Stimulated activated CD8-positive, alpha-beta memory T cell treated with anti-CD3 and anti-CD28 coated beads, Interleukin-7, amount 100 ng/mL, for 1 hour (primary cell): ENCODE measurements at places on chromosomes 7 and 10.
A peak's percentile ranks its signal among the peaks of the same experiment; 100 is the strongest.

- DNase-seq: no peak
Measured at GRCh38 chr10:133161486-133162109, 1.6 kb downstream of the KNDC1 start.

DNA sequence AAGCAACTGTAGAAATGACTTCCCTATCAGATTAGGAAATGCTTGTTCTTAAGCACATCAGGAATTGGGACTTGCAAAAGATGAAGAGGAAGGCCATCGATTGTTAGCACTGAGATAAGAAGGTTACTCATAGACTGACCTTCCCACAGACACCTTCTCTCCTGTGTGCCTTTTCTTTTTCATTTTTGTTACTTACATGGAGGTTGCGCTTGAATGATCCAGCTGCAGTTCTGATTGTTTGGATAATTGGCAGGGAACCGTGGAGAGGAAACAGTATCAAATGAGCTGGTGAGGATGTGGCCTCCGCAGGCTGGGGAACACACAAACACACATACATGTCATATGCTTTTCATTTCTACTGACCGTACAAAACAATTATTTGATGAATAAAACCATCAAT, 134.9 kb upstream of the RSU1 start:
- DNase-seq: no peak

DNA sequence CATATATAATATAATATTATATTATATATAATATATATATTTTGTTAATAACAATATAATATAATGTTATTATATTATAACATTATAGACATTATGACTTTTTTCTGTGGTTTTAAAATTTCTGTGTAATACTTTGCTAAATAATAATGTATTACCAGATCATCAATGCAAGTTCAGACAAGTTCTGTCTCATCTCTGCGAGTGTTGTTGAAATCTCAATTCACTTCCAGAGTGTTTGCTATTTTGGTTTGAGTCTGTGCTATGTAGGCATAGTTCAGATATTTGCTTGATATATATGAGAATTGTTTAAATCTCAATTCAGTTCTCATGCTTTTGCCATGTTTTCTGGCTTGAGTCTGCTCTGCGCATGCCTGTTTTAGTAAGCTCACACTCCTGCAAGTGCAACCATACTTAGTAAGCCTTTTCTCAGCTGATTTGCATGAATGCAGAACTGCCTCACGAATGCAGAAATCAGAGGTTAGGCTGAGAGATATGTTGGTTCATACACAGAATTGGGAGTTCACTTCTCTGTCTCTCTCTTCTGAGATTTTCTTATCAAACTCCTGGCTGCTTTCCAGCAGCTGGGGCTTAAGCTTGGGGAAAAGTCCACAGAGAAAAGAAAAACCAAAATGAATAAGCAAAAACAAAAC, 830.2 kb upstream of the SORCS1 start:
- DNase-seq: no peak

DNA sequence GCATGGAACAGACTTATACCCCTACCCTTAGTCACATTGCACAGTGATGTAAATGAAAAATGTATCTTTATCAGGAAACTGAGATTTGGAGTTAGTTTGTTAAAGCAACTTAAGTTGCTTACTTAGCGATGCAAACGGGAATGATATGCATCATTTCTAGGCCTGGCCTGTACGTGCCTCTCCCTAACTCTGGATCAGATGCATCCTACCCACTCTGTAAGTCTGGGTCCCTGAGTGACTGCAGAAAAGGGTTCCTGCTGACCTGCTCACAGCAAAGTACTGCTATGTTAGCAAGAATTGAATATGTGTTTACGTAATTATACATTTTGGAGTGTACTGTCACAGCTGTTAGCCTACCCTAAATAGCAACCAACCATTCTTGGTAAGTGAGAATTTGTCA, 30.7 kb upstream of the PRTFDC1 start:
- no peak for DNase-seq

GRCh38 chr7:91055219-91055618, 209.0 kb upstream of the FZD1 start:
- DNase-seq: no peak

GRCh38 chr7:131638641-131639430, 82.4 kb upstream of the PODXL start:
- no peak for DNase-seq

DNA sequence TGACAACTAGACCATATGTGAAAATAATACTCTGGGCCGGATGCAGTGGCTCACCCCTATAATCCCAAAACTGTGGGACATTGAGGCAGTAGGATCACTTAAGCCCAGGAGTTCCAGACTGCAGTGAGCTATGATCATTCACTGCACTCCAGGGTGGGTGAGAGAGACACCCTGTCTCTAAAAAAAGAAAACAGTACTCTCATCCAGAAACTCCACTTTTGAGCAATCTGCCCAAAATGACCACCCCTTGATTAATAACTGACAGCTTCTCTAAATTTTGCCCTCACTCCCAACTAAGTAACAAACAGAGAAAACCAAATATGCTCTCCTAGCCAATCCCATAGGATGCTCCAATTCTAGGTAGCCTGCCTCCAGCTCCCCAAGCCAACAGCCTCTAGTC, 62.5 kb upstream of the AKR1E2 start:
- no peak for DNase-seq

DNA sequence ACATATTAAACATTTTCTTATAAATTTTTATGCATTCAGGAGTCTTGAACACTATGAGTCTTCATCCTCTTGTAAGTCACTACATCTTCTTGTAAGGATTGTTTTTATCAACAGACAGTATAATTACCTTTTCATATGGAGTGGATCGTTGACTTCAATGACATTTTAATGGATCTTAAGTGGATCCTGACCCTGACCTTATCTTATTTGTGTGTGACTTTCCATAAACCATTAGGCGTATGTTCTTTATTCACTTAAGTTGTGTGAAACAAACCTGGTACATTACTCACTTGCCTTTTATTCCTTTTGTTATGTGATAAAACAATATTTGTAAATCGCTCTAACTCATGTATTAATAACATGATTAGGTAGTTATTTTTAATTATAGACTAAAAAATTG, 18.5 kb upstream of the SEMA3C start:
- DNase-seq: no peak

DNA sequence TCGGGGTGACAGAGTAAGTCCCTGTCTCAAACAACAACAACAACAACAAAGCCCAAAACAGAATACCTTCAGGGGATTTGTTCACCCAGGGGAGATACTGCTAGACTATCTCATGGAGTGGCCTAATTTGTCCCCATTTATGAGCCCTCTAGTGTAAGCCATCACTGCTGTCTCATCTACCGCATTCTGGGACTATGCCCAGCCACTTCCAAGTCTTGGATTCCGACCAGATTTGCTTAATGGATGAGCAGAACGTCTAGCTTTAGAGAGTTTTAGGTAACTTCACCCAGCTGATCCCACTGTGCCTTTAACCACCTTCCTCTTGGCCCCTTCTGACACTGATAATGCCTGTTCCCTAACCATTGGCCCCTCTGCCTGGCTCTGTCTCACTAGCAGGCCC, 47.1 kb downstream of the PAPSS2 start:
- no peak for DNase-seq

GRCh38 chr7:71251706-71252105, 119.8 kb downstream of the GALNT17 start:
- DNase-seq: no peak

GRCh38 chr10:8596929-8597472, 542.5 kb downstream of the GATA3 start:
- no peak for DNase-seq

DNA sequence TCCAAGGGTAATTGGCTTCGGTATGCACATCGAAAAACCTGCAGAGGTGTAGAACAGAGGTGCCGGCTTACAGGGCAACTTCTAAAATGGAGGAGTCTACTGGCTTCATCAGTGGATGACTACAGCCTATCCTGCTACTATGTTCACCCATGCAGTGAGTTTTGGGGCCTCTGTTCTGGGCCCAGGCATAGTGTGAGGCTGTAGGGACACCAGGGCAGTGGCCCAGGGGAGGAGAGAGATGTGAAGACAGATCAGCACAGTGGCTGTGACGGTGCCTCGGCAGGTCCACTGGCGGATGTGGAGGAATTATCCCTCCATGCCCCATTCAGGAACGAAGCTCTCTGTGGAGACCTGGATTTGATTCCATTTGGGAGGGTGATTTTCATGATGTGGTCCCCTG, 235.3 kb upstream of the MKI67 start:
- no peak for DNase-seq

DNA sequence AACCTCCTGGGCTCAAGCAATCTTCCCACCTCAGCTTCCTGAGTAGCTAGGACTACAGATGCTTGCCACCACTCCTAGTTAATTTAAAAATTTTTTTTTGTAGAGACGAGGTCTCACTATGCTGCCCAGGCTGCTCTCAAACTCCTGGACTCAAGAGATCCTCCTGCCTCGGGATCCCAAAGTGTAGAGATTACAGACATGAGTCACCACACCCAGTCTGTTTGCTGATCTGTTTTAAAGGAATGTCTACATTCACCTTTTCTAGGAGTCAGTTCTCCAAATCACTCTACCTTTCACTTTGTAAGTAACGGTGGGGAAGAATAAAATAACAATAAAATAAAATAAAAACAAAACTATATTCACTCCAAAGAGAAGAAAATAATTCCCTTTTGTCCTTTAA, 86.6 kb upstream of the AGBL3 start:
- no peak for DNase-seq

DNA sequence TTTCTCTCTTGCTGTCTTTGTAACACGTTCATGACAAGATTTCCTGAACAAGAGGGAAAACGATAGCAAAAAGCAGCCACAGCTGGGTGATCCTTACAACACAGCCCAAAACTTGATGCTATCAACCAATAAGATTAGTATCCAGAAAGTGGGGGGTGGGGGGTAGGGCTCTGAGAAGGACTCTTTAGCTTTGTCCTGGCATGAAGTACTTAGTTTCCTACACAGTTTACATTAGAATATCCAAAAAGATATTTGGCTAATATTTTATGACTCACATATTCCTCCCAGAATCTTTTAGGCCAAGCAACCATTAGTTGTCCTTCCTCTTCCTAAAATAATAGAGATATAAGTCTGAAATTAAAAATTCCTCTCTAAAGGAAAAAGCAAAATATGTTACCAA, 22.9 kb upstream of the LRRC17 start:
- DNase-seq: no peak

DNA sequence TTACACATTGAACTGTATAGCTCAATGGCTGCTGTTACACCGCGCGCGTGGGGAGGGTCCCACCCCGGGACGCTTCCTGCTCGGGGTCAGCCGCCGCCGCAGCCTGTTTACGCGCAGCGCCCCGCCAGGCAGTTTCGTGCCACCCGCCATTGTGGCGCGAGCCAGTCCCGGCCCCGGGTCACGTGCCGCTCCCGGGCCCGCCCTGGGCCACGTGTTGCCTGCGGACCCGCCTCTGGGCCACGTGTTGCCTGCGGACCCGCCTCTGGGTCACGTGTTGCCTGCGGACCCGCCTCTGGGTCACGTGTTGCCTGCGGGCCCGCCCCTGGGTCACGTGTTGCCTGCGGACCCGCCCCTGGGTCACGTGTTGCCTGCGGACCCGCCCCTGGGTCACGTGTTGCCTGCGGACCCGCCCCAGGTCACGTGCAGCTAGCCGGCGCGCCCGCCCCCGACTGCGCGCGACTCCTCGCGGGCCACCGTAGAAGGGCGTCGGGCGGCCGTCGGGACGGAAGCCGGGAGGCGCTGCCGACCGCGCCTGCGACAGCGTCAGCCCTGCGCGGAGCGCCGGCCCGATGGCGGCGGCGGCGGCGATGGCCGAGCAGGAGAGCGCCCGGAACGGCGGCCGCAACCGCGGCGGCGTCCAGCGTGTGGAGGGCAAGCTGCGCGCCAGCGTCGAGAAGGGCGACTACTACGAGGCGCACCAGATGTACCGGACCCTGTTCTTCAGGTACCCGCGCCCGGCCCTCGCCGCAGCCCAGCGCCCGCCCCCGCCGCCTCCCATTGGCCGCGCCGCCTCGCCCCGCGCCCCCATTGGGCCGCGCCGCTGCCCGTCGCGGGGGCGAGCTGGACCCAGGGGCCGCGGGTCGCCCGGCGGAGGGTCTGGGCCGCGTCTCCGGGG, at the start of gene GET4:
TSS of gene GET4 (plus strand) at position 478 of the 895 bp plus-strand sequence. CDS start at position 570, 92 bp downstream.
- DNase-seq: peak; percentile 96

DNA sequence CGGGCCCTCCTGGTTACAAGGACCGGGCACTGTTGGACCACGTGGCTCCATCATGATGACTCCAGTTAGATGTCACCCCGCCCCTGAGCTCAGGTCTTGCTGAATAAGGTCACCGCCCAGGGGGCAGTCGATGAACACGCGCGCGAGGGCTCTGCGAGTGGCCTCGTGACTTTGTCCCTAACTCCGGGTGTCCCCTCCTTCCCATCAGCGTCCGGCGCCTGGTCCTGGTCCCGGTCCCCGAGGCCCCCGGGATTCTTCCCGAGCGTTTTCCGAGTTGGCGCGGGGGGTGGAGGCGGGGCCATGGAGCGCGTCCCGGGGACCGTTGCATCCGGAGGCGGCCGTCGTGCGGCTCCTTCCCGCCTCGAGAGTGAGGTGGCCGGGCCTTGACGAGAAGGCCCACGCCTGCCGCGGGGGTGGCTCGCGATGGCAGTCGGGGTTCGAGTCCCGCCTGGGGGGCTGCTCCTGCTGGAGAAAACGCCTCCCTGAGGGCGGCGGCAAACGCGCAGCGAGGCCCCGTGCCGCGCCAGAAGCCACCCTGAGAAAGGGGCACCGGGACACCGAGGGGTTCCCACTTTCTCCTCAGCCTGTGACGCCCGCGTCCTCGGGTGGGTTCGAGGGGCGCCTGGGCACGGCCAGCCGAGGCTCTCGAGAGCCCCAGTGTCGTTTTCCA, 569 bp upstream of the NPTX2 start:
- DNase-seq: no peak

DNA sequence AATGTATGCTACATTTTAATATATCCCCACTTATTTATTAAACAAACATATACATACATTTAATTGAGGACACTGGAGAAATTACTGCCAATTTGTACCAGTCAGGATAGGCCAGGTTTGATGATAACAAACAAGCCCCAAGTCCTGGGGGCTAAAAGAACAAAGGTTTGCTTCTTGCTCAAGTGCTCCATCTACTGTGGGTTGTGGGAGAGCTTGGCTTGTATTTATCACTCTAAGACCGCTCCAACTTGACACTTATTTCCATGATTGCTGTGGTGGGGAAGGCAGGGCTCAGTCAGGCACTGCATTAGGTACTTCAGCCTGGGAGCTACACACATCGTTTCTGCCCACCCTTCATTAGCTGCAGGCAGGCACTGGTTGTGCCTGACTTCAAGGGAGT, 136.6 kb upstream of the ZNF32 start:
- DNase-seq: no peak

DNA sequence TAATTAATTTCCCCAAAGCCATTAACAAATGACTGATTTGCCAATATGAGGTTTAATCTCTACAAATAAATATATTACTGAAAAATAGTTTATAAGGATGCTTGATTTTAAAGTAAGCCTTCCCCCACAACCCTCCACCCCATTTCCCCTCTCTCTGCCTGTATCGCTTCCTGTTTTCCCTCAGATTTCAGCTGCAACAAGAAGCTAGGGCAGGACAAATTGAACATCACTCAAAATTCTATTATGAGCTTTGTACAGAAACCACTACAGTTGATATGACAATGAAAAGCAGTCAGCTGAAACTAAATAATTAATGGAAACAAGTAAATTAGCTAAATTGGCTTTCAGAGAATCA, 109.0 kb upstream of the SP4 start:
- DNase-seq: no peak
